Karpas-422 (cell line): ENCODE measurements at places on chromosomes 16 and 17.

GRCh38 chr16:23635958-23636357 lies 5.2 kb downstream of the PALB2 start:
- no peak for DNase-seq

- no peak for DNase-seq
Measured at GRCh38 chr17:73586921-73587602, 57.2 kb downstream of the SDK2 start.

DNA sequence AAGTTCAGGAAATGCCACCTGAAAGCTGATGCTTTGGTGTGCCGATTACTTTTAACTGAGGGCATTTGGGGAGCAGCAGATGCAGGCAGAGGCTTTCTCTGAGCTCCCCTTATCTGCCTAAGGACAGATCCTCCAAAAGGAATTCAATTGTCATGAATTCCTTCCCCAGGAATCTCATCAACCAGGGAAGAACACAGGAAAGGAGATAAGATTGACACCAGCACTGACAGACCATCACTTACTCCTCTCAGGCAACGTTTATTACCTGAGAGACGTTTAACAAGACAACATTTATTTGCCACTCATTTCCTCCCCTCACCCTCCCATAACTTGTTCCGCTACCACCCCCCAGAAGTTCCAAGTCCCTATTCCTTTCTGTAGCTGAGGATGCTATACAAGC lies 17.6 kb upstream of the CDRT4 start:
- DNase-seq, result no peak

GRCh38 chr17:30225112-30225511 lies 10.4 kb downstream of the SLC6A4 start:
- no peak for DNase-seq

GRCh38 chr17:74211141-74211911 lies 2.0 kb upstream of the TTYH2 start:
- DNase-seq, result no peak

GRCh38 chr17:38590988-38591758 lies 14.6 kb downstream of the SRCIN1 start:
- DNase-seq, result peak; percentile 61

- DNase-seq, result no peak
Measured at GRCh38 chr16:66927918-66928649, 2.7 kb upstream of the RRAD start.

DNA sequence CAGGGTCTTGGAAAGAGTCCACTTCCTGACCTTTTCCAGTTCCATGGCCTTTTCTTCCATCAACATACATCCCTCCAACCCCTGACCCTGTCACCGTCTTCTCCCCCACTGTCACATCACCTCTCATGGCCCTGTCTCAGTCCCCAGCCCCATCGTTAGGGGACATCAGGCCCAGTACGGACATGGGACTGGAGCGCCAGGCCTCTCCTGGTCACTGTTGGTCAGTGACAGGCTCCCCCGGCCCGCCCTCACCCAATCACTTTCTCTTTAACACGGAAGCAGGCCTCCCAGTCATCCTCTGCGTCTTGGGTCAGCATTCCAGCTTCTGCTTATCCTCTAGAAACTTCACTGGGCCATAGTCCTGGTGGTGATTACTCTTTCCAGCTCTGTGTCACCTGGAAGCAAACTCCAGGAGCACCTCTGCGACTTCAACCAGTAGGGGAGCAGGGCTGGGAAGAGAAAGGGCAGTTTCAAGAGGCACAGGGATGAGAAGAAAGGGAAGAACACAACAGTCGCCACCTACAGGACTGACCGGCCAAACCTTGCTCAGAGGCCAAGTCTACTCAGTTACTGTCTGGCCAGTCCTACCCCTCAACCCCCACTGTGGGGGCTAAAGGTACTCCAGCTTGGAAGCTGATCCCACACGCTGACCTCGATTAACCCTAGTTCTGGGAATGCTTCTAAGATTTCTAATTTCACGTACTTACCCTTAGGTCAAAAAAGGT lies 15.9 kb upstream of the ICAM2 start:
- DNase-seq, result no peak

- DNase-seq, result no peak
Measured at GRCh38 chr16:88539261-88539651, 30.9 kb upstream of the ZC3H18 start.

- DNase-seq, result no peak
Measured at GRCh38 chr16:51184702-51185433, 33.8 kb upstream of the SALL1 start.

DNA sequence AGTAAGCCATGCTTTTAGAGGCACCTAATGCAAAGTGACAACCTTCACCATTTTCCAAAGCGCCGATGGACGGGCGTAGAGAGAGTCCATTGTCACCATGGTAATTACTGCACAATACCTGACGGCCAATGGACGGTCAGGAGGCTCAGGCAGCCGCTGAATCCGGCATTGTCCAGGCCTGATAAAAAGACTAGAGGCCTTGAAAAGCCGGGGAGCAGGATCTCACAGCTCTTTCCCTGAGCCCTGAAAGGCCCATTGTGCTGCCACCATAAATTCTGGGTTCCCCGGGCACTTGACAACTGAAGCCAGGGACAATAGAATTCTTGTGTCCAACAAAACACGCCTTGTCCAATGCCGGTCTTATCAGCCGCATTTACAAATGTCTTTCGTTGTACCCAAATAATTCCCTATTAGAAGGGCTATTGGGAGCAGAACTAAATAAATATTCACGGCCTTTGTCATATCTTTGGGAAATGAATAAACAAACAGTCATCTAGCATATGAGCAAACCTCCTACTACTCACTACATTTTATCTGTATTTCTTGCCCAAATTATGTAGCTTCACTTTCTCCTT lies 62.4 kb downstream of the CDH11 start:
- DNase-seq, result no peak

GRCh38 chr16:51762081-51762996 lies 611.3 kb upstream of the SALL1 start:
- peak; percentile 90 for DNase-seq

GRCh38 chr16:30049871-30050270 lies 15.7 kb upstream of the ALDOA start:
- DNase-seq, result no peak

DNA sequence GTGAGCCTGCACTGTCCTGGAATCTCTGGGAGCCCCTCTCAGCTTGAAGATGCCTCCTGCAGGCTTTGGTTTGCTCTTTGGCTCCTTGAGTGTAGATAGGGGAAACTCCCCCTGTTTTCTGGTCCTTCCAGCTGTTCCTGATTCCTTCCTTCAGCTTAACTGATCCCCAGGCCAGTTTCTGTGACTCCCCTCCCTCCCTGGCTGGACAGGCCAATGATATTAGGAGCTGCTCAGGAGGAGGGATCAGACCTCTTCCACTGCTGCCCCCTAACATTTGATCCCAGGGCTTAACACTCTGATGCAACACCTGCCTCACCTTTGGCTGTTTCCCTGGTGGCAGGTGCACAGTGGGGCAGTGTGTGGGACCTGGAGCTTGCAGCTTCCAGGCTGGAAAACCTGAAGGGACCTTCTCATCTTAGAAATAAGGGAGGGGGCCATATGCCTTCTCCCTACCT lies at the start of gene TAC4:
TAC4 (minus strand) TSS at position 51 of the 455 bp plus-strand sequence. CDS start 52 bp downstream, outside the sequence.
- no peak for DNase-seq

DNA sequence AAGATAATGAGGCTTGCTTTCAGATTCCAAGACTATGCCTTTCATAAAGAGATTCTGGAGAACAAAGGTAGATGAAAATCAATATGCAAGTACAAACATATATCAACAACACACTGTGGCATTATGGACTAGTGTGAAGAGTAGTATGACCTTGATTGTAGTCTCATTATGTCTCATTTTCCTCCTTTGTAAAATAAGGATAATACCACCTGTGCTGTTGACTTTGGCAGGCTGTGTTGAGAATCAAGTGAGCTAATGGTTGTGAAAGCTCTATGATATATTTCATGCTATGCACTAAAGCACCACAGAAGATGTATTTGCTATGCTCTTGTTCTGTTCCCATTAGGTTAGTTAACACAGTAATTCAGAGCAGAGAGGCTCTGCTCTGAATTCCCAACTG lies 78.5 kb upstream of the NACA2 start:
- no peak for DNase-seq

DNA sequence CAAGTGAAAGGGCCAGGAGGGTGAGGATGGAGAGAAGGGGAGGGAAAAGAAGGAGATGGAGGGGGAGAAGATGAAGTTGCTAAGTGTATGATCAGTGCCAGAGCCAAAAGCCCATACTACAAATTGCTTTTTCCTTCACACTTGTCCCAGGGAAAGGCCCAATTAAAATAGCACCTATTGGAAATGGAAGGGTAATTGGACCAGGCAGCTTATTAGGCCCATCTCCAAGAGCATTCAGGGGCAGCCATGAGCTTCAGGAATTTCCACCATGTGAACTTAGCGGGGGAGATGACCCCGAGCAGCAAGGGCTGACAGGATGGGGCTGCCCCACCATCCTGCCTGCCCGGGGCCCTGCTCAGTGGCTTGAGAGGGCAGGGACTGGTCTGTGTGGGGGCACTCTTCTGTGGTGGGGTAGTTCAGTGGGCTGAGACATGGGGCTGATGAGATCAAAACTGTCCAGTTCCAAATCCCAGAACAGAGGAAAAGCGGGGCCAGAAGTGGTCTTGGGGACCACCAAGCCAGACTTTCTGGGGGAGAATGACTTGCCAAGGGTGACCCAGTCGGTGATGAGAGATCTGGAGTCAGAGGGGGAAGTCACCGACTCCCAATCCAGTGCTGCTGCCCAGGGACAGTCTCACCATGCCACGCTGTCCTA lies 27.5 kb downstream of the GOSR2 start:
- no peak for DNase-seq

- DNase-seq, result peak; percentile 39
Measured at GRCh38 chr17:56121191-56122051, 31.9 kb upstream of the ANKFN1 start.

GRCh38 chr16:57621521-57622271 lies 6.7 kb upstream of the ADGRG1 start:
- DNase-seq, result no peak

- no peak for DNase-seq
Measured at GRCh38 chr16:12706628-12707027, 97.1 kb downstream of the CPPED1 start.

DNA sequence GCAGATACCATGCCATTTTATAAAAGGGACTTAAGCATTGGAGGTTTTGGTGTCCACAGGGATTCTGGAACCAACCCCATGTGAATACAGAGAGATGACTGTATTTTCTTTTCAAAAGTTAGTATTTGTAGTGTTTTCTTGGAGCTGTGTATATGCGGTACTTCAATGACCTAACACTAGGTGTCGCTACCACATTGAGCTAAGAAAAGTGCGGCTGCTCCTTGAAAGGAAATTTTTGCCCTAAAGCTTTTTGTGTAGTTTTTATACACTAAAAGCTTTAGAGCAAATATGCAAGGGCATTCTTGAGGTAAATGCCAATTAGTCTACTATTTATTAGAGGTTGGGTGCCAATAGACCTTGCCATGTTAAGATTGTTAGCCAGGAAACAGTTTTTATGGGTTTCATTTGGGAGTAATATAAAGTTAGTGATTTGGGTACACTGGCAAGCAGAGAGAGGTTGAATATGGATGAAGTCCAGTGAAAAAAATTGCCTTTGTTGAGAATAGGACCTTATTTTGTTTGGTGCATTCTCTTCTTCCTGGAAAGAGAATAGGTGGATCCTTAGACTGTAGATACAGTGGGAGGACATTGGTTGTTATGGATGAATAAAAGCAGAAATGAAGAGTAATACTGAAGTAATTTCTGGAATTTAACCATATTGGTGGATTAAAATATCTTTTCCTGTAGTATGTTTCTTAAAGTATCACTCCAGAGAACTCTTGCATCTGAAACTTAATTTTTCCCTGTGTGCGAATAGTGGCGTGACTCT lies 43.3 kb downstream of the BCAS3 start:
- peak; percentile 80 for DNase-seq

- DNase-seq, result no peak
Measured at GRCh38 chr17:78266771-78267170, 35.3 kb downstream of the TMEM235 start.
